ENCODE measurements at places on chromosomes 5 and 9.
A peak's percentile ranks its signal among the peaks of the same experiment; 100 is the strongest.

DNA sequence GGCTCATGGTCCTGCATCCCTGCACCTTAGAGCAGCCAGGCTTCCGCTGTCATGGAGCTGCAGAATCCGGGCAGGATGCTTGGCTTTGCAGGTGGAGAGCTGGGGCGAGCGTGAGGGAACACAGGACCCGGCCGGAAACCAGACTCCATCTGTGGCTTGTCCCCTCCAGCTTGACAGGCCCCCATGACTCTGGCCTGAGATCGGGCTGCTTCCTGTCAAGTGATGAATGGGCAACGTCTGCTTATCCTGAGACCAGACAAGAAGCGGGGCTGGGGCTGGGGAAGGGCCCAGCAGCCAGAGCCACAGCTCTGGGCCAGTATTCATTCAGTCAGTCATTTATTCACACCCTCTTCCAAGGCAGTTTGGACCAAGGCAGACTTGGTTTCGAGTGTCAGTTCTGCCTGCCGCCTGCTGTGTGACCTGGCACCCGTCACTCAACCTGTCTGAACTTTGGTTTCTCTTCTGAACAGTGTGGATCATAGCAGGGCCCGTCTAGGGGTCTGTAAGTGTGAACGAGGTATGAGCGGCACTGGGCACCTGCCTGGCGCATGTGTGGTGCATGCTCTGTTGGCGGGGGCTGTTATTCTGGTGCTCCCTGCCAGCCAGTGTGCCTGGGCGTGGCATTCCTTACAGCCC, 37.5 kb downstream of the NEK6 start:
- DNase-seq = no peak

DNA sequence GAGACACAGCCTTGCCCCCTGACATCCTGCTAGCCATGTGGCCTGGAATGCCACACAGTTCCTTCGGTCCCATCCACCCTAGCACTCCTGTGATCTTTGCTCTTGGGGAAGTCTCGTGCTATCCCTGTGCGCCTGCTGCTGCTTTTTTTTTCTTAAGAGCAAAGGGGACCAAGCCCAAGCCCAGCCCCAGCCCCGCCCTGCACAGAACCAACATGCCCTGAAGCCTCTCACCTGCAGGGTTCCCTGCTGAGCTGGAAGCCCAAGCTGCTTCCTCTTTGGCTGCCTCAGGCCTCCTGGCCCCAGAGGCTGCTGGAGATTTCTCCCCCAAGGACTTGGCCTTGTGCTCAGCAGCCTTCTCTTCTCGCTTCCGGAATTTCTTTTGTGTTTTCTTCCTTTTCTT, 1.8 kb downstream of the SURF6 start:
- DNase-seq = no peak

DNA sequence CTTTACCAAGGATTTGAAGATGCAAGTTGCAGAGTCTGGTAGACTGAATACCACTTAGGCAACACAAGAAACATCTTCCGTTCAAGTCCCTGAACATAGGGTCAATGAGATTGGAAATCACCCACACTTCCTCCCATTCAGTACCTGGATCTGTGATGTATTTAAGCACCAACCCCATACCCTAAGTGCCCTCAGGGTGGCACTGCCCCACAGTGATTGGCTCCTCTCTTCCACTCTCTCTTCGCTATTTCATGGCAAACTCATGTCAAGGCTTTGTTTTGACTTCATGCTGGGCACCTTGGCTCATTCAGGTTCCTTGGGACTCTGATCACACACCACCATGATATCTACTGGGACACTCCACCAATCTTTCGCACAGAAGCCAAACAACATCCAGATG, 53.7 kb downstream of the GGTA1 start:
- DNase-seq = peak; percentile 27

- no peak for DNase-seq
Observed at GRCh38 chr5:80255431-80255810, 427 bp downstream of the SERINC5 start.

- no peak for DNase-seq
Observed at GRCh38 chr9:124272118-124272517, 14.4 kb downstream of the NEK6 start.

DNA sequence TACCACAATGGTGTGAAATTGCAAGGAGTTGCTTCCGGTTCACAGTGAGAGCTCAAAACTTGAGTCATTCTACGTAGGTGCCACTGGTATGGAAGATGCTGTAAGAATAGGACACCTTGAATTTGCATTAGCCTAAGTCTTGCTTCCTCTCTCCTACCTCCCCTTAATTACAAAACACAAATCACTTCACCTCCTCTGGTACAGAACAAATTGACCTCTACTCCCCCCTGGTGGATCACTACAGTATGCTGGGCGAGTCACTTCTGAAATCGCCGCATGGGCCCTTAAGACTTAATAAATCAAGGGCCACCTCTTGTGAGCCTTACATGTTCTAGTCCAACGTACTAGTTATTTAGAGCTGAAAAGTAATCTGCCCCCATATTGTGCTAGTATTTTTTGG, 145.3 kb upstream of the SMARCA2 start:
- no peak for DNase-seq

DNA sequence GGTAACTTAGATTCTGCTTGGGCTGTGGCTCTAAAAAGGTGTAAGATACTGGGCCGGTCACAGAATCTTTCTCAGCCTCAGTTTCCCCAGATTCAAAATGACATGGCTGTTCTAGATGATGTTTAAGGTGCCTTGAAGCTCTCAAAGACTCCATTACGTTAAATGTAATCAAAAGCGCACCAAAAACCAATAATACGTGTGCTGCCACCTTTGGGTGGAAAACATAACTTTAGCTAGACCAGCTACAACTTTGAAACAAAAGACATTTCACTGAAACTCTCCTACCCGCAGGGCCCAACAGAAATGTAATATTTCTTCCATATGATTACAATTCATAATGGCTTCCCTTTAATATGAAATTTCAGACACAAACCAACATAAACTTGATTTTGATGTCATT, 35.0 kb upstream of the PCSK5 start:
- no peak for DNase-seq

GRCh38 chr9:38094165-38094564, 25.1 kb upstream of the SHB start:
- no peak for DNase-seq

GRCh38 chr9:128048663-128049062, 18.5 kb downstream of the NAIF1 start:
- DNase-seq = no peak

GRCh38 chr9:4276856-4277255, 23.0 kb downstream of the GLIS3 start:
- DNase-seq = no peak

GRCh38 chr5:153352685-153353219, 137.7 kb upstream of the GRIA1 start:
- peak; percentile 59 for DNase-seq

GRCh38 chr9:100014846-100015245, 84.0 kb downstream of the ERP44 start:
- DNase-seq = no peak
